ENCODE measurements at places on chromosomes 12 and 14. TPM values are rescaled to one million over a fixed set of nuclear protein-coding genes. Genes with fewer than 3 reads are reported as not detected.
A peak's percentile ranks its signal among the peaks of the same experiment; 100 is the strongest.

- no peak for DNase-seq
Measured at GRCh38 chr14:34218881-34219280, 243.2 kb downstream of the SPTSSA start.

- peak; percentile 80 for DNase-seq
Measured at GRCh38 chr12:52539083-52539820, 13.7 kb downstream of the KRT71 start.

DNA sequence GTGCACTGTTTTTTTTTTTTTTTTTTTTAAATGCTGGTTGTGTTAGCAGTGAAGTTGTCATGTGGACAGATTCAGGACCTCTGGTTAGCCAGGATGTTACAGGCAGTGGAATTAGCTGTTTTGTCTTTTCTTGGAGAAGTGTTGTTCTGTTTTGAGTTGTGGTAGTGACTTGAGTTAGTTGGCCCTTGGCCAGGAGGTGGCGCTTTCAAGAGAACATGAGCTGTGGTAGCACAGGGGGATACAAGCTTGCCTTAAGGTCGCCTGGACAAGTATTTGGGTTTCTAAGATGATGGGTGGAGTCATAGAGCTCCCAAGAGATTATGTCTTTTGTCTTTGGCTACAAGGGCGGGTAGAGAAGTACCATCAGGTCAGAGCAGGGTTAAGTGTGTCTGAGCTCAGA lies 33.3 kb upstream of the CCDC198 start:
- no peak for DNase-seq

- no peak for DNase-seq
Measured at GRCh38 chr14:99729991-99730875, 46.1 kb downstream of the CYP46A1 start.

DNA sequence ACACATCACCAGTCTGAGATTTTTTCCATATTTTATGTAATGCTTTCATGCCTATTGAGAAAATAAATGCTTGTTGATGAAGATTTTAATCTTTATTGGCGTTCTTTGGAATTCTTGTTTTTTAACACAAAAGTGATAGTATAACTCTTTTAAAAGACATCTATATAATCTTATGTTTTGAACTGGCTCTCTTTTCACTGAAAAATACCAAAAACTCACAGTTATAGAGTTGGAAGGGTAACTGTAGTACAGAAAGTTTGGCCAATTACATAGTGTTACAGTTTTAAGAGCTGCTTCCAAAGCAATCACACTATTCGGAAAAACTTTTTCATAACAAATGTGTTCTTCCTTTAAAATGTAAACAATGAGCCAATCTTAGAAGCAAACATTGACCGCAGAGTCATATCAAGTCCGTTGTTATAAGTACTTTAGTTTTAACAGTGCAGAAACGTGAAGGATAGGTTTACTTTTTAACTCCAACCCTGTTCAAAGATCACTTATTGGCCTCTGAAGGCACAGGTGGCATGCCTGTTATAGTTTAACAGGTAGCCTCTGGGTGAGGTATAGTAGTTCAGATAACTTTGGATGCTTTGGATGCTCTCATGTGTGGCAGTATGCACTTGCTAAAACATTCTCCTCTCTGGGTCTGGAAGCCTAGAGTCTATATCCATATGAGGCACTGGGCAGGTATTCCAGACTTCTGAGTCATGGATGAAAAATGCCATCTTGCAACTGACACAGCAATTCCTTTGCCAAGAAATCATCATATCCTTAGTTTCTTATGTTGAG lies 12.1 kb upstream of the NTN4 start:
- DNase-seq: peak; percentile 81

DNA sequence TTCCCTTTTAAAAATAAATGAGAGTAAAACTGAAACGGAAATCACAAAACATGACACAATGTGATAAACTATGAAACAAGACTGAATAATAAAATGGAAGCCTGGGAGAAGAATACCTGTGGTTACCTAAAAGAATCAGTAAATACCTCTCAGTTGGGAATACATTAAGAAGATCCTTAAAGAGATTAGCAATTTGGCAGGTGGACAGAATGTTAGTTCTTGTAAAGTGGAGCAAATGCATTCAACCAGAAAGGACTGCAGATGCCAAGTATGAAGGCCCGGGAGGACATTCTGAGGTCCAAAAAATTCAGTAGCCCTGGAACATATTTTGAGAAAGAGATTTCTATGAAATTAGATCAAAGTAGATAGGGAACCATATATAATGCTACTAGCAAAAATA lies 861.3 kb upstream of the SEL1L start:
- no peak for DNase-seq

DNA sequence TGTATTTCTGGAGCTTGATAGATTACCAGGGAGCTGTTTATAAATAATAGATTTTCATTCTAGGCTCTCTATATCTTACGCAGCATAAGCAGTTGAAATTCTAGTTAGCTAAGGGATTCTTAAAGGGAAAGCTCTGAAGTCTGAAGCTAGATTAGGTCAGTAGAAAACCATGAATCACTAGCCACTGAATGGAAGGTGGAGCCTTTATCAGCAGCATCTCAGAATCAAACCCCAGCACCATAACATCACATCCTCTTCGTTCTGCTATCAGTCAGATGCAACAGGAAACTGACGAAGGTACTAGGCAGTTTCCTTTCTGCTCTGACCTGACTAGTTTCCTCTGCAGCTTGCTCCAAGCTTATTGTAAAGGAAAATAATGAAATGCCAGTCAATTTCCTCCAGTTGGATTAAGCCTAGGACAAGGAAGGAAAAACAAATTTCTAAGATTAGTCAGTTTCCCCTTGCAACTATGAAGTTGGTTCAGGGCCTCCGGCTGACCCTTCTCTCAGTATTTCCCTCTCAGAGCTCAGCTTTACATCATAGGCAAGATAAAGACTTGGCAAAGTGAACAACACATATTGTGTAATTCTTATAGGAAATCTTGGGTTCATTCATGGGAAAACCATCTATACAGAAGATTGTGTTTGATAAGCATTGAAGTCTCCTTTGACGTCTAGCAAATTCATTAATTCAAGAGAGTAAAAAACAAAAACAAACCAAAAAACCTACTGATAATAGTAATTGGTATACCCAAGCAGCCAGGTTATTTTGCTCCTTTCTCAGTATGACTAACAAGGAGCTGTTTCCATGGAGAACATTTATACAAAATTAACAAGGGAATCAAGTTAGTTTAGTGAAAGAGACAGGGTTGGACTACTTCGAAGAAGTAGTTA lies 43.4 kb upstream of the CFAP54 start:
- DNase-seq: peak; percentile 89

GRCh38 chr12:62781136-62781880 lies 153.6 kb downstream of the PPM1H start:
- DNase-seq: no peak

- DNase-seq: peak; percentile 97
Measured at GRCh38 chr12:104604070-104604994, 147.6 kb downstream of the CHST11 start.

DNA sequence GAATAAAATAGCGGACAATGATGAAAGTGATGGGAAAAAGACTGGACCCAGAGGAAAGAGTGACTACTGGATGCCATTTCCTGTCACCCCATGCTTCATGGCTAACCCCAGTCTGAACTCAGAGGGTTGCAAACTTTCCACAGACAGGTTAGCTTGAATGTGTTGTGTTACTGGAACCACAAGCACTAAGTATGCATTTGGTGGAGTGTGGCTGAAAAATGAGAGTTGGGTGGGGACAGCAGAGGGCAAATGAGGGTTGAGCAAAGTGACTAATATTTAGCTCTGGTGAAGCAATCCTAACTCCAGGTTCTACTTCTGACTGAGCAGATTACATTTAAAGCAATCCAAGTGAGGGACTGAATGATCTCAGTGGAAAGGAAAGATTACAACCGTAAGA lies 1.6 kb downstream of the SLC16A7 start:
- peak; percentile 78 for DNase-seq

- DNase-seq: no peak
Measured at GRCh38 chr12:32034045-32034444, 72.6 kb upstream of the BICD1 start.

GRCh38 chr14:70448633-70449340 lies 3.2 kb upstream of the ADAM21 start:
- DNase-seq: peak; percentile 45

DNA sequence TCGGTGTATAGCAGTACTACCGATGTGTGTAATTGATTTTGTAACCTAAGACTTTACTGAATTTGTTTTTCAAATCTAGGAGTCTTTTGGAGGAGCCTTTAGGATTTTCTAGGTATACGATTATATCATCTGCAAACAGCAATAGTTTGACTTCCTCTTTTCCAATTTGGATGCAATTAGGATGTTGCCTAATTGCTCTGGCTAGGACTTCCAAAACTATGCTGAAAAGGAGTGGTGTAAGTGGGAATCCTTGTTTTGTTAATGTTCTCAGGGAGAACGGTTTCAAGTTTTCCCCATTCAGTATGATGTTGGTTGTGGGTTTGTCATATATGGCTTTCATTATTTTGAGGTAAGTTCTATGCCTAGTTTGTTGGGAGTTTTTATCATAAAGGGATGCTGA lies 171.6 kb upstream of the PDE3A start:
- DNase-seq: no peak

DNA sequence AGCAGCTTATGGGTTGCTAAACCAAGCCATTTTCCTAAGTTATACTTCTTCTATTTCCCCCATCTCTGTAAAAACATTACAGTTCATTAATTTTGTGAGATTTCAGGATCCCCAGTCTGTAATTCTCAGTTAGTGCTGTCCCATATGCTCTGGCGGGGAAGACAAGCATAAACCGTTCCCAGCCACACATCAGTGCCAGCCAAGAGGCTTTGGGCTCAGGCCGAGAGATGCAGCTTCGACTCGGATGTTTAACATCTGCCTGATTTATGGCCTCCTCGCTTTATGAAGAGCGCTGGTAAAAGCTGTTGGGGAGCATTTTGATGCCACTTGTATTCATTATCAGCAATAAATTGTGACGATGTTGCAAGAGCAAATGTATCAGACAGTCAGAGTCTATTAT lies 349.1 kb upstream of the CCDC196 start:
- no peak for DNase-seq

- DNase-seq: no peak
Measured at GRCh38 chr14:51073731-51074130, 21.2 kb downstream of the TRIM9 start.

DNA sequence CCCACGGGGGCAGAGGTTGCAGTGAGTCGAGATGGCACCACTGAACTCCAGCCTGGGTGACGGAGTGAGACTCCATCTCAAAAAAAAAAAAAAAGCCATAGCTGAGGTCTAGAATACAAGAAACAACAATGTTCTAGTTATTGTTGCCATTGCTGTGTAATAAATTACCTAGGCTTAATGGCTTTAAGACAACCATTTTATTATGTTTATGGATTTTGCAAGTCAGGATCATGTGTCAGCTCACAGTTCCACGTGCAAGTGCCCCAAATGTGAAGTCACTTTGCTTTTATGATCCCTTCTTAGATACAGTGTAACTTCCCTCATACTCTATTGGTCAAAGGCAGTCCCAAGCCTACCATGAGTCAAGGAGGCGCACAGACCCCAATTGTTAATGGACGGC lies 49.5 kb upstream of the RIC8B start:
- DNase-seq: no peak

The DIO2 gene
- total RNA-seq: 0.12 TPM

The RTL1 gene
- not detected for total RNA-seq

The EFCAB11 gene
- total RNA-seq: 18.6 TPM

The KSR2 gene
- total RNA-seq: 0.24 TPM

The IRAK3 gene
- 3.5 TPM for total RNA-seq

The CLEC4A gene
- 0.48 TPM for total RNA-seq

The PLCZ1 gene
- total RNA-seq: not detected

The HOXC6 gene
- 0.84 TPM for total RNA-seq
